ENCODE measurements at places on chromosomes 16 and 17.

DNA sequence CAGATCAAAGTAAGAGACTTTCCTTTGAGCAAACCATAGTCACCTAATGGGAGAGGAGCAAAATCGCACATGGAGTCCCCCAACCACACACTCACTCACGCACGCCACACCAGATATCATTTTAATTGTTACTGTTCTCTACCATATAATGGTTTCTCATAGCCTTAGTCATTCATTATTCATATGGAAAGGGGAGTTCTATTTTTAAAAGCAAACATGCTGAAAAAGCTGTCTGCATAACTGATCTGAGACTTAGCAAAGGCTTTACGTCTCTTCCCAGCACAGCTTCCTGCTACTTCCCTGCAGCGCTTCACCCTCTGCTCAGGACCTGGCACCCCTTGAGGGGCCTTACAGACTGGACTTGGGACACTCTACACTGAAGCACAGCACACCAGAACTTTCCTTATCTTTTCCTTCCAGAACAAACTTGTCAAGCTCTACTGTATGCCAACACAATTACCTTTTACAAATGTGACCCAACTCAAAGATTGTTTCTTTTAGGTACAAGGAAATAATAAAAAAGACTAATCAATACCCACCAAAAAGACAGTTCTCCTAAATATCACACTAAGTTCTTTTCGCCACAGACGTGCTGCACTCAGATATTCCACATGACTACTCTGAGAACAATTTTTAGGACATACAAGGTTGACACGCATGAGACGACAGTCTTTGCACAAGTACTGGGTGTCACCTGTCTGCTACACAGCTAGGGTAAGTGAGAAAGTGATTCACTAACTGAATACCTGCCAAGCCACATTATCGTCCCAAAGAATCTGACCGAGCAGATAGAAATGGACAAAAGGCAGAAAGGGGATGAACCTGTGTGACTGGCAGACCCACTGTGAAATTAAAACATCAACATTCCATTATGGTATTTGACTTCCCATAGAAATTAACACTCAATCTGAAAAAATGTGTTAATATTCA is 21.5 kb downstream of the SRP68 start:
- DNase-seq = no peak

DNA sequence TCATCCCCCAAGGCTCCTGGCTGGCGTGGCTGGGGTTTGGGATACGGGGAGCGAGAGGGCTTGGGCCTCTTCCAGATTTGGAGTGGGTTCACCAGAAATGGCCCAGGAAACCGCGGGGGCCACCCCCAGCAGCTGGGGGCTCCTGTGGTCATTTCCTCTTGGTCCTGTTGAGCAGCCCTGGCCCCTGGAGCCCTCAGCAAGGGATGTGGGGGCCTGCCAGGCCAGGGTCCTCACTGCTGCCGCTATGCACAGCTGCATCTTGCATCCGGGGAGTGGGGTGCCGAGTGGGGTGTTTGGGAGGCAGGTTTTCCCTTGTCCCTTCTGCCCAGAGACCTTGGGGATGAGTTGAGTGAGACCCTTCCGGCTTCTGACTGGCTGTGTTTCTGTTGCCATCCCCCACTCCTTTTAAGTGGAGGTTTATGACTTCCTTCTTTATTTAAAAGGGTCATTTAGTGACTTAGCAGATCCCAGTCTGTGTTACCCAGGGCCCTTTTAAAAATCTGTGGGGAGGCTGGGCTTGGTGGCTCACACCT is 319.8 kb downstream of the SEC14L1 start:
- no peak for DNase-seq

- DNase-seq = no peak
Measured at GRCh38 chr17:33506889-33507650, 214.0 kb upstream of the ASIC2 start.

- peak; percentile 2 for DNase-seq
Measured at GRCh38 chr16:78705694-78706093, 606.2 kb downstream of the WWOX start.

DNA sequence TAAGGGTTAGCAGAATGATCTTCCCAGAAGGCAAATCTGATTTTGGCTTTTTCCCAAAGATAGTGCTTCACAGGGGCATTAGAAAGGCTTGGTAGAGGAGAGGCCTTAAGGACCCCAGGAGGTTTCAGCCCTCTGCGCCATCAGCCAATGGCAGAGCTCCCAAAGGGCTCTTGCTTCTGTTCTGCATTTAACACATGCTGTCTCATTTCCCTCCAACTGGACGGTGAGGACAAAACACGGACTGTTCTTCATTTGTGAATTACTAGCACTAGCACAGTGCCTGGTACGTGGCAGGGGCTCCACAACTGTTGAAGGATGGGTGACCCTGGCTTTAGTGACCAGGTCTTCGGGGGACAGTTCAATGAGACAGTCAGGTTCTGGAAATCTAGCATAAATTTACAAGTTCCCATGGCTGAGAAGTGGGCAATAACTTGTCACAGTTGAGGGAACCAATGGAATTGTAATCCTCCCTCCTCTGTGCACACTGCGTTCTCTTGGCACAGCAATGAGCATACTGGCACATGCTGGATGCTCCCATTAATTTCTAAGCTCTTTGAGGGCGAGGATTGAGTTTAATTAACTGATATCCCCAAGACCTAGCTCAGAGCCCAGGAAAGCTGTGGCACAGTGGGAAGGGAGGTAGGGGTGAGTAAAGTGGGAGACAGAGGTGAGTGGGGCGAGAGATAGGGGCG is 45.4 kb downstream of the COG7 start:
- no peak for DNase-seq

GRCh38 chr17:75688209-75688825 is 21.2 kb downstream of the SAP30BP start:
- DNase-seq = no peak

DNA sequence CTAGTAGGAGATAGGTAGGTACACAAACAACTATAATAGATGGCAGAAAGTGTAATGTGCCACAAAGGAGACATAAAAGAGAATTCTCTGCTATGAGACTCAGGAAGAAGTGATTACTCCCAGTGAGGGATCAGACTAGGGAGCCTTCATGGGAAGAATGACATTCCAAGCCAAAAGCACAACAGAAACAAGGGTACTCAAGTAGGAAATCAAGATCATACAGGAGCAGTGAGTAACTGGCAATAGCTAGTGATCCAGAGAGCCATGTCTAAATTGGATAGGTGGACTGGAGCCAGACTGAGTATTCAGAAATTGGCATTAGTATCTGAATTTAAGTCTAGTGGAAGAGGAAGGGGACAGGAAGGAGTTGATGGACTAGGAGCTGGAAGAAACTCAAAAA is 10.7 kb downstream of the RFFL start:
- DNase-seq = no peak

DNA sequence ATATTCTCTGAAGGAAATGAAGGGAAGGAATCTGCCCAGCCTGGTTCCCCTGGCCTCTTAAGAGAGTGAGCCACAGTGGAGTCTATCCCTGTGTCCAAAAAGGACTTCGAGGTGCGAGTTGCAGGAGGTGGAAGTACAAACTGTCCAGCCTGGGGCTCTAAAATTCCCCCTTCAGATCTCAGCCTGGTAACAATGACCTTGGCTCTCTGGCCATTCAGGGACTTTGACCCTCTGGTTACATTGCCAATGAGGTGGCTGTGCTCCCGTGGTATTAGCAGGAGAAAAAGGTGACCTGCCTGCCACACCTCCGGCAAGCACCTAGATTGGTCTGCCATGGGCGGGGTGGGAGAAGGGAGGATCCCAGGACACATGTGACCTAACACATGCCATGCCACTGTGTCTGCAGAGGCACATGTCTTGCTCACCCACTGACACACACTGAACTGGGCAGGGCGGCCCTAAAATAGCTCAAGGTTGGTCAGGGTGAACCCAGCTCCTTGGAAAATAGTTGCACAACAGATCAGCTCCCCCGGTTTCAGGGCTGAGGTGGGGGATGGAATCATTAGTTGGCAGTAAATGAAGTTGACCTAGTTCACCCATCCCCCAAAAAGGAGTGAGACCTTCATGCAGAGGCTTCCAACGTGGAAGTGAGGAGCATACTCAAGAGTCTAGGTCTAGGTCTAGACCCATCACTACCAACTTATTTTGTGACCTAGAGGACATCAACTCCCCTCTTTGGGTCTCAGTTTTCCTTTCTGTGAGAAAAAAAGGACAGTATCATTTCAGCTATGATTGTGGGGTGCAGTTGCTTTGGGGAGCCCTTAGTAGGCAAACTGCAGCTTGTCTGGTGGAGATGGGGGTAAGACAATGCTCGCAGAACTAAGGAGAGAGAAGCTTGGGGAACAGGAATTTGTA is 2.2 kb downstream of the NR1D1 start:
- DNase-seq = no peak

DNA sequence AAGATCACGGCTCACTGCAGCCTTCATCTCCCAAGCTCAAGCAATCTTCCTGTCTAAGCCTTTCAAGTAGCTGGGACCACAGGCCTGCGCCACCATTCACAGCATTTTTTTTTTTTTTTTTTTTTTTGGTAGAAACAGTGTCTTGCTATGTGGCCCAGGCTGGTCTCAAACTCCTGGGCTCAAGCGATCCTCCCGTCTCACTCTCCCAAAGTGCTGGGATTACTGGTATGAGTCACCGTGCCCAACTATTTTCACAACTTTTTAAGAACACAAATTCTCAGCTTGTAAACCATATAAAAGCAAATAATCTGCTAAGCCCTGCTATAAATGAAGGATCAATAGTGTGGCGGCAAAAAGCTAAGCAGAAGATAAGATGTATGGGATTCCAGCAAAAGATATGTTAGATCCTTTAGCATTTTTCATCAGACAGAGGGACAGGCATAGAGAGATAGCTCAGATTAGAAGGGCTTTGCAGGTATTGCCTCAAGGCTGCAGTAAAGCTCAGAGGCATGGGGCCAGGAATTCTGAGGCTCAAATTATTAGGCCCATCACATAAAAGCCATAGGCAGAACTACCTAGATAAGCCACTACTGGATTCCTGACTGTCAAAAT is 55.1 kb downstream of the EMP2 start:
- no peak for DNase-seq

DNA sequence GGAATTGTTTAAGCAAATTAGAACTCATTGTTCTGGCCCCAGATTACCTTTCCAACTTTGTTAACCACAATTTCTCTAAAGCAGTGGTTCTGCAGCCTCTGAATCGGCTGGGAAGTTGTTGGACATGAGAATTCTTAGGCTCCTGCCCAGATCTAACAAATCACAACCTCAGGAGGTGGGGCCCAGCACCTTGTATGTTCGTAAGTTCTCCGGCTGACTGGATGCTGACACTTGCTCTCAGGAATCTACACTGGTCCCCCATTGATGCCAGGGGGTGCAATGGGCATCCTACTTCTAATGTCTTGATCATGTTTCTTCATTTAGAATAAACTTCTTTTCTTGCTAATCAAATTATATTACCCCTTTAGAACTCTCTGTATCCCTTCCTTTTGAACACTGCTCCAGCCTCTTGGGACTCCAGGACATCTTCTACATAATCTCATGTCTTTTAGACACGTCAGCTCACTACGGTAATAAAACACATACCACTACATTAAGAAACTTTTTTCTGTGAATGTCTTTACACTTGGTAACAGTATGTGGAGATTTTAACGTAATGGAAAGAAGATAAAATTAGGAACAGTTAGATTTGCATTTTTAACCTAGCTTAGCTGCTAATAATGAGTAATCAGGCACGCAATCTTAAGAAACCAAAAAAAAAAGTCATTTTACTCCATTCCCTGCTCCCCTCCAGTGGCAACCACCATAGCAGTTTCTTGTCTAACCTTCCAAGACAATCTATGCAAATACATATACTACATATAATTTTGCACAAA is 143.2 kb downstream of the ITFG1 start:
- no peak for DNase-seq

DNA sequence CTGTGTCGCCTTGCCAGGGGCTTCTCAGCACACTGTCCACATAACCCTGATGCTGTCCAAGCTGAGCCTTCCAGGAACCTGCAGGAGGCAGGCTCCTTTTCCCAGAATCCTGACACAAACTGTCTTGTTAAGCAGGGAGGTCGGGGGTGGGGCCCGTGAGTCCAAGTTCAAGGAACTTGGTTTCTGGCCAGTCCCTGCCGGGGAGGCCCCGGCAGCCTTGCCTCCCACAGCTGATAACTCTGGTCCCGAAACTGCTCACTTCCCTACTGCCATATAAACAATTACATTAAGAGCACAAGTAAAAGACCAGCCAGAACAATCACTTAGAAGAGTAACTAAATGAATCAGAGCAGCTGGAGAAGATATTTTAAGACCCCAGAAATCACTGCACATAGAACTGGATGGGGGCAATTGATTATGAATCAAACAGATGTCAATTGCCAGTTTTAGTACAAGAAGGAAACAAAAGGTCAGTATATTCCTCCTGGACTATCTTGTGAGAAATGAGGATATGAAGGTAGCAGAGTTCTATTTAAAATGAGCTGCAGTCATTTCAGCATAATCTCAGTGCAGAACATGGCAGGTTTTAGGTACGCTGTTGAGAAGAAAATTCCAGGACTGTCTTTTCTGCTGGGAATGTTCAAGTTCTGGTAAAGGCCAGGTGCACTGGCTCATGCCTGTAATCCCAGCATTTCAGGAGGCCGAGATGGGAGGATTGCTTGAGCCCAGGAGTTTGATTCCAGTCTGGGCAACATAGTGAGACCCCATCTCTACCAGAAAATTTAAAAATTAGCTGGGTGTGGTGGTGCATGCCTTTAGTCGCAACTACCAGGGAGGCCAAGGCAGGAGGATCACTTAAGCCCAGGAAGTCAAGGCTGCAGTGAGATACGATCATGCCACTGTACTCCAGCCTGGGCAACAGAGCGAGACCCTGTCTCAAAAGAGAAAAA is 169.8 kb downstream of the PITPNC1 start:
- DNase-seq = no peak

DNA sequence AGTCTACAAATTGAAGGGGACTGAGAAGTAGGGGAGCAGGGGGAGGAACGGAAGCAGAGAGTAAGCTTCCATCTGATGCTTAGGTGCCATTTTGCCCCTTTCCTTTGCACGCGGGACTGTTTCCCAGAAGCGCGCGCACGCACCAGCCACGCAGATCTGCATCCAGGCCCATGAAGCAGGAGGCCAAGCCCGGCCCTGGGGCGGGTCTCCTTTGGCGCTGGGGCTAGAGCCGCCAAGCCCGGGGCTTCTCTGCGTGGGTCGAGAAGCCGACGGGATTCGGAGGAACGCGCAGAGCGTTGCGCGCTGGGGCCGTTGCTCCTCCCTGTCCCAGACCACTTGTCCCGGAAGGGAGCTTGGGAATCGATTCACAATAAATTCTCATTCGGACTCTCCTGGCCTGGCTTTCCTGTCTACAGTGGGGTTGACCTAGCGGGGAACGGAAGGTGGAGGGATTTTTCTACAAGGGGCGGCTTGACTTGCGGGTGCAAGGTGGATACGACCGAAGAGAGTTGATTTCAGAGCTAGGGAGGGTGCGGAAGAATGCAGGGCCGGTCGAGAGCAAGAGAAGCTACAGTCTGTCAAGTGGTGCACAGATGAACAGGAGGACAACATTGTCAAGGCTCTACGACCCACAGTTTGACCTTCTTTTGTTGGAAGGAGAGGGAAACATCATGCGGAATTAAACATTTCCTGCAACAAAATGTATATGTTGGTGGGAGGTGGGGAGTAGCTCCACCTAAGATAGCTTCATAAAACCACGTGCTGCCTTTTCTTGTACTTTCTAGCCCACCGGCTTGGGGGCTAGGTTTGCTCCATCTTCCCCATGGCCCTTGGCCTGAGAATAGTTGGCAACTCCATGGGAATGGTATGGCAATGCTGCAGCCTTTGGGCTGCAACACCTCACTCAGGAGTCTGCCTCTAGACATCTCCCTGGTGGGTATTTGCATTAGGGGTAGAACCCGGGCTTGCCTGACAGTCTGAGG is 4.5 kb downstream of the HOXB9 start:
- DNase-seq = no peak

- DNase-seq = no peak
Measured at GRCh38 chr17:76452127-76452659, 759 bp downstream of the UBE2O start.

- peak; percentile 56 for DNase-seq
Measured at GRCh38 chr16:2838928-2839327, 8.8 kb downstream of the ZG16B start.
